ENCODE measurements at places on chromosomes 2 and 18.

DNA sequence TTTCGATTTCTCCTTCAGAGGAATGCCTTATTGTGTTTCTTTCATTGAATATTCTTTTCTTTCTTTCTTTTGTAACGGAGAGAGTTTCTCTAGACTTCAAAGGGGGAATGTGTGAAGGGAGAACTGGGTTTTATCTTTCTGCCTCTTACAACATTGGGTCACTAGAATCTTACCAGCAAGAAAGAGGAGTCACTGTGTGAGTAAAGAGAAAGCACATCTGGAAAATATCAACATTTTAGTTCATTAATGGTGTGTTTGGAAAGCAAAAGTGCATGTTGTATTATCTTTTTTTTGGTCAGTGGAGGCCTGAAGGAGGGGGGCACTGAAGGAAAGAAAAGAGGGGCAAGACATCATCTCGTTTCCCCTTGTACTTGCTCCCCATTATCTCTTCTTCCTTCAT, 86.6 kb upstream of the THOC1 start:
- no peak for DNase-seq

DNA sequence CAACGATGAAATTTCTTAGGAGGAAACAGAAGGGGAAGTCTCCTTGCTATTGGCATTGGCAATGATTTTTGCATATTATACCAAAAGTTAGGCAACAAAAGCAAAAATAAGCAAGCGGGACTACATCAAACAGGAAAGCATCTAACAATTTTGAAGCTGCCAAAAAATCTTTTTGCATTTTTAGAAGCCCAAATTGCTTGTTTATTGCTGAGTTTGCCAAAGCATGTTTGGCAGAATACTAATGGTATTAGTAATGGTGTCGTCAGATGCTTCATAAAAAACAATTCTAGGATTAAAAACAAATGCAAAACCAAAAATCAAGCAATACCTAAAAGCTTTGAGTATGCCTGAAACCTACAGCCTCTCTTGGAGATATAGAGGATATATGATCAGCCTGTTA, 80.0 kb downstream of the GALR1 start:
- DNase-seq: no peak

- no peak for DNase-seq
Measured at GRCh38 chr2:219056176-219056895, 4.4 kb downstream of the IHH start.

DNA sequence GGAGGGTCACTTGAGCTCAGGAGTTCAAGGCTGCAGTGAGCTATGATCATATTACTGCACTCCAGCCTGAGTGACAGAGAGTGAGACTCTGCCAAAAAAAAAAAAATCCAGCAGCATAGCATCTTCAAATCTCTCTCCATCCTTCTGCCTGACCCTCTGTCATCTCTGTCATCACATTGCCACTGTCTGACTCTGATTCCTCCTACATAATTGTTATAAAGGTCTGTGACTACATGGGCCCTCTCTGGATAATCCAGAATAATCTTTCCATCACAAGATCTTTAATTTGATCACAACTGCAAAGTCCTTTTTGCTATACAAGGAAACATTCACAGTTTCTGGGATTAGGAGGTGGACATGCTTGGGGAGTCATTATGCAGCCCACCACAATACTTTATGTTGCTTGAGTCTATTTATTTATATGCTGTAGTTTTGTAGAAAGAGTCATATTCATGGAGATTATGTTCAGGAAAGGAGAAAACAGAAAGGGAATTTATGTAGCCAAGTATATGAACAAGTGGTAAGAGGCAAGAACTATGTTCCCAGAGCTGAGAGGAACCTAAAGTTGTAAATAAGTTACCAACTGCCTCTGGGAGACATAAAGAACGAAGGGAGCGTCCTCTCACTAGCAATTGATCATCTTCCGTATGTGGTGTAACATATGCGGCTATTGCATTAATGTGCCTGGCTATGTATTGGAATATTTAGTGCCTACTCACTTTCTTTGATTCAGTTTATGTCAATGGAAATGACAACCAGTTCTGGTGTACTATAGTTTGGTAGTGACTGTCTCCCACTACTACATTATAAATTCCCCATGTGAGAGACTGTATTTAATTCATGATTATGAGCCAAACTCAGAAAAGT, 21.5 kb downstream of the RND3 start:
- DNase-seq: no peak

GRCh38 chr2:148909114-148909513, 34.1 kb downstream of the KIF5C start:
- no peak for DNase-seq

All from spinal cord (tissue), 10 donors.